ENCODE measurements at places on chromosomes 2 and 18.

- no peak for DNase-seq
These were observed 1406.1 kb upstream of the NXPH2 start for GRCh38 chr2:140186313-140186712.

DNA sequence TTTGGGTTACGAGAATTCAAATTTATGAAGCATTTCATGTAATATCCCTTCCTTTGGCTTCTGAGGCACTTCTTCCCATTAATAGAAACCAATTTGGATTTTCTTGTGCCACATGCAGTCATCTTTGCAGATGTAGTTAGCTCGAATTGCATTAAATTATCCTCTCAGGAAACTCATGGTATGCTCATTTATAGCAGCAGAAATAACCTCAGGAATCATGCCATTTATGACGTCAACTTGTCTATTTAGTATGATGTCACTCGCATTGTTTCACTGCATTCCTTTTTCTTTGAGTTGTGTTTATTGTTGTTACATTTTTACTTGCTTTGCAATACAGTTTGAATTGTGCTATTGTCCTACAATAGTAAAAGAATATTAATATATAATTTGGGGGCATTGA lies 163.8 kb downstream of the RBM43 start:
- no peak for DNase-seq

GRCh38 chr18:36655930-36656329 lies 172.9 kb downstream of the TPGS2 start:
- DNase-seq = no peak

- no peak for DNase-seq
These were observed 121.8 kb downstream of the PMAIP1 start for GRCh38 chr18:60021556-60021955.

- DNase-seq = no peak
These were observed 68.3 kb downstream of the RIF1 start for GRCh38 chr2:151478011-151478410.

DNA sequence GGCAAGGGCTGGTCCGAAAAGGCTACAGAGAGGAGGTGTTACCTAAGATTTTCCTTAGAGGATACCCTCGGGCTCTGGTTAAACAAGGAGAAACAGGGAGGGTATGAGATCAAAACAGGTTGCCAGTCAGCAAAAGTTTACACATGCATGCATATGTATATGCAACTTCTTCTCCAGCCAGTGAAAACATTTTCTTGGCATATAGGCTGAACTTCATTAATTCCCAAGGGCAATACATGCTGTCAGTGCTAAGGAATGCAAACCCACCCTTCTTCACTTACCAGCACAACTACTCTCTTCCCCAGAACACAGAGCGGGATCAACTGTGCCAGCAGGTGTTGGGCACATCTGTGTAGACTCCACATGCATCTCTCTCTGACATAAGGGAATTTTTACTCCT lies 176.0 kb downstream of the GFPT1 start:
- DNase-seq = no peak

DNA sequence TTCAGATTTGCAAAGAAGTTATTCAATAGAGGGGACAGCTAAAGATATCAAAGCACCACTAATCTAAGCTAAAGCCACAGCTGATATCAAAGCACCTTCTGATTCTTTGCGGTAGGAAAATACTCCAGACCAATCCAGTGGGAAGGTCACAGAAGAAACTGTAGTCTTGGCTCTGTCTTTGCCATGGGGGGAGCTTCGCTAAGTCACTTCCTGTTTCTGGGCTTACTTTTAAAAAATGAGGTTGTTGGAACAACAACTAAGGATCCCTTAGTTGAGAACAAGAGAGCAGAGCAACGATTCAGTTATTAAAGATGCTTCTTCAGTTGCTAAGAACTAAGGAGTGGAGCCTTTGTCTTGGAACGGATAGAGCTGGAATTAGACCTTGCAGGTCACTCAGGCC lies 12.2 kb downstream of the LPIN1 start:
- DNase-seq = no peak

GRCh38 chr2:227653419-227653818 lies 13.2 kb upstream of the SCYGR5 start:
- no peak for DNase-seq

- no peak for DNase-seq
These were observed 139.7 kb downstream of the B3GNT2 start for GRCh38 chr2:62335612-62336011.

- no peak for DNase-seq
These were observed 54.6 kb upstream of the BCL2L11 start for GRCh38 chr2:111066062-111066593.

GRCh38 chr2:72150861-72151356 lies 3.2 kb upstream of the CYP26B1 start:
- DNase-seq = no peak

DNA sequence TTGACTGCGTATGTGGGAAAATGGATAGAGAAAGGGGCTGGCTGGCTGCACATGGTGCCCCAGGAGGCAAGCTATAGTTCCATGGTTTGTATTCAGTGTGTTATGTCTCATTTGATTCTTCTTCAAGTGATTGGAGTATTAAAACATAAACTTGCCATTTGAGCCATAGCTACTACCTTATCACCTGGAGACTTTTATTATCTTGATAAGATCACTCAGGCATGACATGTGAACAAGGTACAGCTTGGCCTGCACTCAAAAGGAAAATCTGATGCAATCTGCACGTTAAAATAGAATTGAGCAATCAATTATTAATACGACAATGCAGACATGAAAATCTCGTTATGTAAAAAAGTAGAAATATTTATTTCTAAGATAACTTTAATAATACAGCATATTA lies 116.9 kb downstream of the RND3 start:
- DNase-seq = no peak

GRCh38 chr2:173075056-173075780 lies 428 bp upstream of the MAP3K20 start:
- no peak for DNase-seq

DNA sequence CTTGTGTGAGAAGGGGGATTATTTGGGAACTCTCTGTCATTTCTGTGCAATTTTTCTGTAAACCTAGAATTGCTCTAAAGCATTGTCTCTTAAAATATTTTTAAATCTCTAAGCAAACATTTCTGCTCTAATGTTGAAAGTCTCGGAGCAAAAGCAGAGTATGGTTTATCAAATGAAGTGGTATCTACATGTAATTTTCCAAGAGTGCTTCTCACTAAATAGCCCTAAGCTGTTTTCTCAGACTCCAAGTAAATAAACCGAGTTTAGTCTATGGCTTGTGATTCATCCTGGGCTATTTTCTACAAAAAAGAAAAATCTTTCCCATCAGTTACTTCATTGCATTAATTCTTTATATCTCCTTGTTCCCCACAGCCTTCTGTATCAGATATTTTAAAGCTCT lies 90.8 kb downstream of the METTL4 start:
- DNase-seq = no peak

GRCh38 chr2:144524118-144525009 lies 4.4 kb upstream of the ZEB2 start:
- DNase-seq = no peak

DNA sequence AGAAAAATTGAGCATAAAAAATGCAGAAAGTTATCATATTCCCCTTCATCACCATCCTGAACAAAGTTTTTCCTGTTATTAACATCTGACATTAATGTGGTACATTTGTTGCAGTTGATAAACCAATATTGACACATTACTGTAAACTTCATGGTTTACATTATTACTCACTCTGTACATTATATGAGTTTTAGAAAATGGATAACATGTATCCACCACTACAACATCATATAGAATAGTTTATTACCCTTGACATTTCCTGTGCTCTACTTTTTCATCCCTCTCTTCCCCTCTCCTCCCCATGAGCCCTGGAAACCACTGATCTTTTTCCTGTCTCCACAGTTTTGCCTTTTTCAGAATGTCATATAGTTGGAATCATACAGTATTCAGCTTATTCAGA lies 618.6 kb upstream of the TMEFF2 start:
- DNase-seq = no peak

DNA sequence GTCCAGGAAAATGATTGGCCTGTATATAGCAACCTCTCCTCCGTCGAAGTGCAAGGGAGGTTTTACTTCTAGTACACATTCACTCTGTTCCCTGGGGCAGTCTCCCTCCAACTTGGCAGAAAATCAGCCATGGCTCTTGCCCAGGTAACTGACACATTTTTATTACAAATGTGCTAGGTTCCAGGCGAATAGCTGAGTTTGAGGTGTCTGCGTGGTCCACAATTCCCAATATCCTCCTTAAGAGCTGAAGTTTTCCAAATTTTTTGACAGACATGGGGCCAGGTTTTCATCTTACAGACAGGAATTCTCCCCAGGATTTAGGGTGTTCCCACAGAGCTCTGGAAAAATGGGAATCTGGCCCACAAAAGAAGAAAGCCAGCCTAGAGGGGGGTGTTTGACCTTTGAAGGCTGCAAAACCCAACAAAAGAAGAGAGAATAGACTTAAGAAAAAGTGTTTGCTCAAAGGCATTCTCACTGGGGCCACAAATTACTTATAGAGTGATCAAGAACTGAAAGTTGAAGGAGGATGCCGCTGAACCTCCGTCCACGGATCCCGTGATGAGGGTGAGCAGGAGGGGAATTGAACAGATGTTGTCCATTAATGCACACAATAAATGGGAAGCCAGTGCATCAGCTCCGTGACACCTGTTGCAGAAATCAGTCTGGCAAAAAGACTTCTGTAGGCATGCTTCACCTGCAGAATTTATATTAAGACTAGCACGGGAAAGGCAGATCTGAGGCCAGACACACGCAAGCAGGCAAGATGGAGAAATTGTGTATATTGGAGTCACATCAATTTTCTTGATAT lies 242.3 kb upstream of the COPS8 start:
- no peak for DNase-seq

DNA sequence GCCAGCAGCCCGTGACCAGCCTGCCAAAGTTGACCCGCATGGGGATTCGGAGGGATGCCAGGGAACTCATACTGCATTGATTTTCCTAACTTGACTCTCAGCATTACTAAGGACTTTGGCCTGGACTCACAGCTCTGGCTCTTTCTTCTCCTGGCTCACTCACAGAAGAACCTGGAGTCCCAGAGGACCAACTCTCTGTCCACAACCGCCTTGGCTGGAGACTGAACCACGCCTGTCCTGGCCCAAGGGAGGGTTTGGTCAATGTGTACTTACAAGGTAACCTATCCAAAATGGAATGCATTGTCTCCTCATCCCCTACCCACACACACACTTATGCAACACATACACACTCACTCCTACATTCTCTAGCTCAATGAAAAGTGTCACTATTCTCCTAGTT lies 135.6 kb upstream of the KLHL29 start:
- DNase-seq = no peak

DNA sequence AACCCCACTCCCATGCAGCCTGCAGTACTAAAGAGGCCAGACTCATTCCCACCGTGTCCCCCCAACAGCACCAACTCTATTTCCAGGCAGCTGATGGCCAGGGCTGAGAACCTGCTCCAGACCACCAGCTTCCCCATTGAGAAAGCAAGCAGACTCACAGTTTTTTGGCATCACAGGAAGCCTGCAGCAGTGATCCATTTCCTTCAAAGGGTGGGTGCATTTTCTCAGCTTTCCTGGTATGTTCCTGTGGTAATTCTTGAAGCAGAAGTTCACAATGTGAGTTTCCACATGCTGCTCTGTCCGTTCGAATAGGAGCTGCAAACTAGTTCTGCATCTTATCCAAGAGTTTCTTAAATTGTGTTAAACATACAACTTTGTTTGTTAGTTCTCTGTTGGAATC lies 1249.6 kb upstream of the FAM98A start:
- no peak for DNase-seq

GRCh38 chr2:12465631-12466135 lies 251.1 kb upstream of the TRIB2 start:
- no peak for DNase-seq

GRCh38 chr2:203586696-203587095 lies 51.6 kb upstream of the RAPH1 start:
- DNase-seq = no peak

DNA sequence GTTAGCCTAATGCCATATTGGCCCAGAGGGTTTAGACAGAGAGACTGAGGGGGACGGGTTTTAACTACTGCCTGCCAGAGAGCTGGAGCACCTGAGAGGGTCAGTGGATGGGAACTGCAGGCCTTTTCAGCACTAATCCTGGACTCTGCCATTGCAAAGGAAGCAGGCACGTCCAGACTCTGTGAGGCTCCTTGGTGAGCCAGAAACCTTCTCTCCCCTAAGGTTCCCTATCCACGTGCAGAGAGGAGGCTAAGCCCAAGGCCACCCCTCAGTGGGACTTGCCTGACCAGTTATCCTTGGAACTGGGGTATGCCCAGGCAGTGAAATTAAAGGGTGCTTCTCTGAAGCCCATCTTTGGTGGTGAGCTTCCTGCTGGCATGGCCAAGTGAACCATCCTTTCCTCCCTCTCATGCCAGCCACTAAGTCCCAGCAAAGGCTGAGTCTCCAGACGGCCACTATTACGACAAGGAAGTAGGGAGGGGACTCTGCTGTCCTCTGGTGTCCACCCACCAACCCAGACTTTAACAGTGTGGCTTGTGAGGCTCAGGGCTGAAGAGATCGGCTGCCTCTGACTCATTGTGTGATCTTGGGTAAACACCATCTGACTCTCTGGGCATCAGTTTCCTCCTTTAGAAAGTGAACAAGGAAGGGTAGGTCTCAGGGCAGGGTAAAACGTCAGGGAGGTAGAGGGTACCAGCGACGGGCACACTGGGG lies 3.9 kb upstream of the MLPH start:
- no peak for DNase-seq

GRCh38 chr2:164947281-164947680 lies 8.0 kb downstream of the SLC38A11 start:
- no peak for DNase-seq

- no peak for DNase-seq
These were observed 91.9 kb upstream of the STK17B start for GRCh38 chr2:196263181-196263747.

- DNase-seq = no peak
These were observed 15.9 kb upstream of the ARMC9 start for GRCh38 chr2:231182513-231182899.

DNA sequence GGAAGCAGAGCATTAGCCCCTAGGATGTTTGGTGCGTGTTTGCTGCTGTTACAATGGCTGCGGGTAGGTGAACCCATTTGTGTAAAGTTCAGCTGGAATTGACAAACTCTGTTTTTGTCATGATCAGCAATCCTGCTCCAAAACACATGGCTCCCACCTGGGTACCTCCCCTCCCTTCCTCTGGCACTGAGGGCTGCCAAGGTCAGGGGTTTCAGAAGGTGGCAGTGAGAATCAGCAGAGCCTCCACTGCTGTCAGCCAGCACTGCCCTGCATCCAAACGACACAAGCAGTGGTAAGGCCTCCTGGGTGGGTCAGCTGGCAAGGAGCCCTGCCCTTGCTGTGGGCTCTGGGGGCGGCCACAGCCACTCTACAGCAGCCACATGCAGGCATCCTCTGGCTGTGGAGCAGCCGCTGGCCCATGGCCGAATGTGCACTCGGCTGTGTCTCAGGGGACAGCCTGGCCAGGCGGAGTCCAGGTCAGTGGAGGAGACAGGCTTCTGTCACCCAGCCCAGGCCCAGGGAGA lies 32.8 kb upstream of the LDLRAD4 start:
- DNase-seq = no peak
